Coronary artery (tissue), 2 donors: ENCODE measurements at places on chromosomes 6 and 20.

- DNase-seq = no peak
Measured at GRCh38 chr6:47631797-47632196, 66.6 kb upstream of the ADGRF4 start.

DNA sequence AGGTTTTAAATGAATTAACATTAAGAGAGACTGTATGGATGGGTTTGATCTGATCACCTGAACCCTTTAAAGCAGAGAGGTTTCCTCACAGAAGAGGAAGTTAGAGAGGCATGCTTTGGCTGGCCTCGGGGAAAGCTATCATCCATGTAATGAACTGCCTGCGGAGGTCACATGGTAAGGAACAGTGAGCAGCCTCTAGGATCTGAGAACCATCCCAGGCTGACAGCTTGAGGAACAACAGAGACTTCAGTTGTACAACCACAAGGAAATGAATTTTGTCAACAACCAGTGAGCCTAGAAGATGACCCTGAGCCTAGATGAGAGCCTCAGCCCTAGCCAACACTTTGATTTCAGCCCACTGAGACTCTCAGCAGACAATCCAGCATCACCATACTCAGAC lies 2.9 kb upstream of the COL21A1 start:
- DNase-seq = no peak

- DNase-seq = no peak
Measured at GRCh38 chr20:56195946-56196345, 52.6 kb upstream of the MC3R start.

DNA sequence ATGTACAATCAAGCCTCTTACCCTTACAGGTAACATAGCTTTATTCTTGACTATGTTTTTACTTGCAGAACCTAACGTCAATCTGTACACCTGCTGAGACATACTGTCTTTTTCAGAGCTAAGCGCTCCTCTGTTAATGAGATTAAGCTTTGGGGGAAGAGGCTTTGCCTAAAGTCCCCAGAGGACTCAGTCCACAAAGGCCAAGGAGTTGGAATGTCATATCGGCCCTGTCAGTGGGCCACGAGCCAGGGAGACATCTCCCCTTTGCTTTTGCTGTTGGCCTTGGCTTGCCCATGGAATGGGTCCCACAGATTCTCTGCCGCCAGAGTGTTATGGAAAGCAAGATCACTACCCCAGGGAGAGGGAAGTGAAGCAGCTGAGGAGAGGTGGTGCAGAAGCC lies 64.1 kb upstream of the SOX4 start:
- no peak for DNase-seq

- no peak for DNase-seq
Measured at GRCh38 chr20:48875233-48875913, 46.1 kb upstream of the ARFGEF2 start.
